ENCODE measurements at places on chromosomes 11 and 22.

GRCh38 chr11:69212798-69213110 lies 57.0 kb downstream of the SMIM38 start:
- DNase-seq, result no peak

DNA sequence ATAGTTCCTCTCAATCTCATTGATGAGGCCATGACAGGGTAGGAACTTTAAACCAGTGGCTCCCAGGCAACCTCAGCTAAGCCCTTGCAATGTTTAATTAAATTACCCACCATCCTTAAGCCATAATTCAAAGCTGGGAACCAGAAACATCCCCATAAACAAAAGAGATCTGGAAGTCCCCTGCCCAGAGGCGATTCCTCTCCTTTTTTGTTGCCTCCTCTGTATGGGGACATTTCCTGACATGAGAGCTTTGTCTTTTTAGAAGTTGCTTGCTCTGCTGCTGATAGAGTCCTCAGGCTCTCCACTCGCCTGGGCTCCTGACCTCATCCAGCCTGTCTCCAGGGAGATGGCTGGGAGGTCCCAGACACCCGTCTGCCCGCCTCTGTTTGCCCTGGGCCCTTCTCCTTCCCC lies 3.2 kb downstream of the DTX4 start:
- no peak for DNase-seq

DNA sequence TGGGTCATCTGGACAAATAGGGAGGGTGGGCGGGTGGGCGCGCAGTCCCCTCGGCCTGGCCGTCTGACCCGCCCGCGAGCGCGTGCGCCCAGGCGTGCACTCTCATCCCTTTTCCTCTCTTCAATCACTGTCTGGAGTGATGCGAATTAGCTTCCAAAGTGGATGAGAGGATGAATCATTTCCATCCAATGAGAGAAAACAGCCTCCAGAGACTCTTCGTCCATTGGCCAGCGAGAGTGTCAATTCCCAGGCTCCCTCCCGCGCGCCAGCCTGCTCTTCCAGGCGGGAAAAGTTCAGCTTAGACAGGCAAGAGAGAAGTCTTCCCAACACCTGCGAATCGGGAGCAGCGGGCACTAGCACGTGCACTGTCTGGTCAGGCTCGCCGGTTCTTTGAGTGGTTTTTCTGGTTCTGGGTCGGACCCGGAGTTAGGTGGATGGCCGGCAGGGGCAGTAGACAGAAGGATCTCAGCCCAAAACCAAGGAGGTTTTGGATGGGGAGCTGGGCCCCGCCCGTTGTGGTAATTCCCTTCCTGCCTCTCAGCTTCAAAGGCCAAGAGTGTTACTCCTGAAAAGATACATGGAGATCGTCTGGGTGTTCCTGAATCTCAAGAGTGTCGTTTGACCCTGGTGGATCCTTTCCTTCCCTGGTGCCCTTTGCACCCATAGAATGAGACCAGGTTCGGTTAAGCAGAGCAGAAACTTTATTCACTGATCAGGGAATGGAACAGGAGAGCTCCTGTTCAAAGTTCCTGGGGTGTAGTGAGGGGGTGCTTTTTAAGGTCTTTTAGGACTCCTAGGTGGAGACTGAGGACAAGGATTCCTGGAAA lies 33.4 kb upstream of the GLYATL1 start:
- DNase-seq, result no peak

DNA sequence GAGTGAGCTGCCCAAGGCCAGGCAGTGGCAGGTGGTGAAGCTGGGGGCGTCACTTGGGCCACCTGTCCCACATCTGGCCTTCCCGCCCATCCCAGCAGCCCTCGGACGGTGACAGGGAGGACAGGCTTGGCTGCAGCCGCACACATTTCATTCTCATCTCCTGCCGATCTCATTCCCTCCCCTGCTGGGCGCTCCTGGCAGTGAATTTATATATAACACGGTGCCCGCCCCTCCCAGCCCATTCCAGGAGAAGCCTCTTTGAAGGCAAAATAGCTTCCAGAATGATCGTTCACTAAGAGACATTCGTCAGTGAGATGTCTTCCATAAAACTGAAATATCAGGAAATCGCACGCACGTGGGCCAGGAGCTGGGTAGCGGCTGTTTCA lies 861.3 kb downstream of the TBC1D22A start:
- no peak for DNase-seq

DNA sequence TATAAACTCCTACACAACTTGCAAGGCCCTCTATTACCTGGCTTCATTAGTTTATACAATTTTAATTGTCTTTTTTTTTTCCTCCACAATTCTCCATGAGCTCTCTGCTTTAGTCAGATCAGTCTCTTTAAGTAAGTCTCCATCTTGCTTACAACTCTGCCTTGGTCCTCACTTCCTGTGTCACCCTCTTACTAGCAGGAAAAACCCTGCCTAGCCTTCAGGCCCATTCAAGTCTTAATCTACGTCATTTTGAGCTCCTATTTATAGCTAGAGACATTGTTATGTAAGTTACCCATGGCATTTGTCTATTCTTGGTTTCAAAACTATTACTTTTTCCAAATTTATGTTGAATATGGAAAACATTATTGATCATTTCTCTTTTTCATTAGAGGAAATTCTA lies 177.4 kb downstream of the SBF2 start:
- no peak for DNase-seq

- DNase-seq, result no peak
These were observed 718.8 kb downstream of the CNTN5 start for GRCh38 chr11:99739464-99740089.

- DNase-seq, result no peak
These were observed 17.2 kb downstream of the GRIK4 start for GRCh38 chr11:120528749-120529148.
